ENCODE measurements at places on chromosomes 2 and 18.

DNA sequence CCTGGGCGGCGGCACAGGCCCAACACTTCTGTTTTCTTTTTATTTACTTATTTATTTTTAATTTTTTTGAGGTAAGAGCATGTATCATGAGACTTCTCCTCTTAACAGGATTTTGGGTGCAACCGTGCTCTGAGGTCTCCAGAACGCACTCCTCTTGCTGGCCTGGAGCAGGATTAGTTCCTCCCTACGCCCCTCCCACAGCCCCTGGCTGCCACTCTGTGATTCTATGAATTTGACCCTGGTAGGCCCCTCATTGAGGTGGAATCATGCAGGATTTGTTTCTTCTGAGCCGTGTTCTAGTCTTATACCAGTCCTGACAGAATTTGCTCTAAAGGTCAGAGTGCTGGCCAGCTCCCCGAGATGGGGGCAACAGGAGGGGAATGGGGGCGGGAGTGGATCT lies 106.5 kb upstream of the HS6ST1 start:
- DNase-seq = no peak

DNA sequence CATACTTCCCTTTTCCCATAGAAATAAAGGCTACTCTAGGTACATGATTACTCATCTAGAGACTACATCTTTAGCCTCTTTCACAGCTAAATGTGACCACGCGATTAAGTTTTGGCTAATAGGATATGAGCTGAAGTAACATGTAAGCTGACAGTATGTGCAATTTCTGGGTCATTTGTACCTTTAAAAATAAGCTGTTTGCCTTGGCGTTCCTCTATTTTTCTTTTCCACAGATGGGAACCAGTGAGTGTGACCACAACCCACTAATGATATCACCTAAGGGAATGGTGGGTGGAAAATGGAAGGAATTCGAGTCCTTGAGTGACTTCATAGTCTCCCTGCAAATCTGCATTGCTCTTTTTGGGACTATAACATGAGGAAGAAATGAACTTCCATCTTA lies 11.7 kb upstream of the NABP1 start:
- DNase-seq = no peak

DNA sequence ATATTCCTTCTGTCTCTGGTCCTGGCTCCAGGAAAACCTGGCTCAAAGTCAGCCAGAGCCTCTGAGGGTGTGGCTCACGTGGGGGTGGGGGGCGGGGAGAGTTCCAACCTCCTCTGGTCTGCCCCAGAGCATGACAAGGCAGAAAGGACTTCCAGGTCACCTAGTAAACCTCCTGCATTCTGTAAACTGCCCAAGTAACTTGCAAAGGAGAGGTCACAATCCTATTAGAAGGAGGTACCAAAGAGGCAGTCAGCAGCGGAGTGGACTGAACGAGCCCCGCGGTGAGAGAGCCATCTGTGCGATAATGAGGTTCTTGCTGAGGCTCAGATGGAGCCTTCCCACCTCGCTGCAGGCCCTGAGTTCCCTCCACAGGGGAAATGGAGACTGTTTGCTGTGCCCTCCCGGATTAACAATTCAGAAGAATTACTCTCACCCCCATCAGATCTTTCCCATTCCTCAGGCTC lies 58.9 kb upstream of the GATA6 start:
- DNase-seq = no peak

DNA sequence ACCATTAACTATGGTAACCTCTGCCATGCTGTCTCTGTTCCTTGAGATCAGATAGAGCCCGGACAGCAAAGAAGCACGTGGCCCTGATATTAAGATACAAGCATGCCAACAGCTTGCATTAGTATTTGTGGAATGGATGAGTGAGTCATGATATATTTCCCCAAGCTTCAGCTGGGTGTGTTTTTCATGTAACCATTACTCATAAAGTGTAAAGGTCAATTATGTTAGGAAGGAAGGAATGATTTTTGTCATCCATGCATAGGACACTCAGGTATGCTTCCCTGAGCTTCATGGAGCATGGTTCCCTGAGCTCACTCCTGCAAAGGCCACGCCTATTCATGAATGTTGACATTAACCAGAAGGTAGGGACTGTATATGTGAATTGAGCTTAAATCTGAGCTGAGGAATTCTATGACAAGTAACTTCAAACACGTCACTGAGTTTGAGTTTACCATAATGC lies 74.6 kb downstream of the ARL4C start:
- DNase-seq = no peak

DNA sequence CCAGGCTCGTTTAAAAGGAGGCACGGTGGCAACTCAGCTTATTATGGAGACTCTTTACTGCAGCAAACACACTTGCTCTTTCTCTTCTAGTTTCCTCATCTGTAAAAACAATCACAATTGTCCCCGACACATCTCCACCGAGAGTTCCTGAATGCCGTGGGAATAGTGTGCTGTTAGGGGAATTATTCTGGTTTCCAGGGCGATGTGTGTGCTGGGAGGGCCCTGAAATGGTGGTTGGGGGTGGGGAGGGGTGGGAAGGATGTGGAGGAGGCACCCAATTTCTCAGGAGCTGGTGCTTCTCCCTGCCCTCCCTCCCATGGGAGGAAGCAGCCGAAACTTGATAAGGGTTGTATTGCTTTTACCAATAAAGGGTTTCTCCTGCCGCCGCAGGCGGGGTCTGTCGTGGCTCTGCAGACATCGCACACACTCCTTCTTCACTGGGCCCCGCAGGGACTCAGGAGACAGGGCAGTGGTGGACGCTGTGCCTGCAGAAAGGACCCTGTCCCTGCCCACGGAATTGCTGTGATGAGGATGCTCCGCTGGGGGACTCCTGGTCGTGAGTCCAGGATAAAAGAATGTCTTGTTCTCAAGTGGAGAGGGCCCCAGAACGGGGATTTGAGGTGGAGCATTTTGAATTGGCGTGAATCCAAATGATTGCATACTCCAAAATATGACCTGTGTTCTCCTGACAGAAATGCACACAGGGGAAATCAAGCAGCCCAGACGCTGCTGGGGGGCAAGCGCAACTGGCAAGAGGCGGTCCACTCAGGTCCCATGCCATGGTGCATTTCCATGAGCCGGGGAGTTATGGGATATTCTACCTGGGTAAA lies 119.2 kb downstream of the ACKR3 start:
- DNase-seq = no peak

GRCh38 chr2:37670378-37671008 lies 949 bp downstream of the CDC42EP3 start:
- no peak for DNase-seq

DNA sequence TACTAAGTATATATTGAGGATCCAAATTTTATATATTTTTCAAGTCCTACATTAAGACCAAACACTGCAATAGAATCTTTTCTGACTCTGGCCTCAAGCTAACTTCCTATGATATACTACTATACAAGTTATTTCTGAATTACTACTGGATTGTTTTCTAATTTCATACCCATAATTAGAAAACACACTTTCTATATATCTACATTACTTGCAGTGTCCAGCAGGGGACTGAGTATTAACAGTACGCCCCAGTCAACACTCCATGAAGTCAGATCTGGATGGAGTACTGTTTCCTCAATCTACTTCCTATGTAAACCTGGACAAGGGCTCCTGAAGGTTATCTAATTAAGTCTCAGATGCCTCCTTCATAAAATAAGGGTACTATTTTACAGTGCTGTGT lies 26.5 kb downstream of the RMP24 start:
- no peak for DNase-seq

DNA sequence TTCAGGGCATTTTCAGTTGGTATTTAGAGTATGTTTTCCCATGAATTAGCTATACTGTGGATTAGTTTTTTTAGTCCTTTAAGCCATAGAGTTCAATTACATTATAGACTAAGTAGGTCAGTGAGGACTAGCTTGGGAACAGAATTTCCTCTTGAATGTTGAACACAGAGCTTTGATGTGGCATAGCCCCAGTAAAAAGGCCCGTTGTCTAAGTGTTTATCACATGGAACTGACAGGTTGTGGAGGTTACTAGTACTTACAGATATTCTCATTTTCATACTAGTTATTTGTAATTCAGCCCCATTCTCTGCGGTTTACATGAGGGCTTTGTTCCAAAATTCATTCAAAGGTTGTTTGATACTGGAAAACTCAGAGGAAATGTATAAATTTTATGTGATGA lies 6.2 kb downstream of the INSIG2 start:
- no peak for DNase-seq

DNA sequence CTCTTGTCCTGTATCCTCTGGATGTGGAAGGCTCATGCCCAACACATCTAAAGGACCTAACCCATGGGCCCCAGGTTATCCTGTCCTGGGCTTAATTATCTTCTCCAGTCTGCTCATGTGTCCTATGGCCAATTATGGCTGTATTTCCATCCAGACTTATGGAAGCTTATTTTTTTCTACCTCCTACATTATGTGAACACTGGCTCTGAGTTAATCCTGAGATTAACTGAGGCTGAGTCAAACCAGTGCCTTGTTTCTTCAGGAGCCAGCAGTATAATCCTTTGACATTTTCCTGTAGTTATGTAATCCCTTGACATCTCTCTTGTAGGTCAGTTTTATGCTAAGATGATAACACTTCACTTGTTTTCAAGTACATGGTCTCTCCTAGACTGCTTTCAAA lies 213.6 kb downstream of the PMAIP1 start:
- DNase-seq = no peak

GRCh38 chr2:70943205-70943871 lies 7.6 kb downstream of the ATP6V1B1 start:
- DNase-seq = no peak

DNA sequence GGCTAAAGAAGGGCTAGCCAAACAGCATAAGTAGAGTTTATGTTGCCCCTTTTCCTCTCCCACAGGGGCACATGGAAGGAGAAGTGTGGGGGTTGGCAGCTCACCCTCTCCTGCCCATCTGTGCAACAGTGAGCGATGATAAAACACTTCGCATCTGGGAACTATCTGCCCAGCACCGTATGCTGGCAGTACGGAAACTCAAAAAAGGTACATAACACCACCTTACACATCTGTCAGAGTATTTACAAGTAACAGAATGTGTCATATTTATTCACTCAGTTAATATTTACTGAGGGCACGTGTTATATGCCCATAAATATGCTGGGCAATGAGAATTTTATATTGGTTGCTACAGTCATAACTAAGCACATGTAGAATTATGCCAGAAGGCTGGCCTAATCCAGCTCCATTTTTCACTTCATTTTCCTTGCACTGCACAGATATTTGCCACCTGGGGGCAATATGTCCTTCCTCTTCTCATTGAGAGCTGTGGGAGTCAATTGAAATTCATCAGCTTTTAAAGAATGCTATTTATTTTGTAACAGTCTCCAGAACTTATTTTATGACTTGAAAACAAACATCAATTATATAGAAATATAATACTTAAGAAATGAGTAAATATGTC lies 150.6 kb downstream of the RTN4 start:
- DNase-seq = no peak

- DNase-seq = no peak
Observed at GRCh38 chr2:199966976-199967375, 11.6 kb downstream of the MAIP1 start.

DNA sequence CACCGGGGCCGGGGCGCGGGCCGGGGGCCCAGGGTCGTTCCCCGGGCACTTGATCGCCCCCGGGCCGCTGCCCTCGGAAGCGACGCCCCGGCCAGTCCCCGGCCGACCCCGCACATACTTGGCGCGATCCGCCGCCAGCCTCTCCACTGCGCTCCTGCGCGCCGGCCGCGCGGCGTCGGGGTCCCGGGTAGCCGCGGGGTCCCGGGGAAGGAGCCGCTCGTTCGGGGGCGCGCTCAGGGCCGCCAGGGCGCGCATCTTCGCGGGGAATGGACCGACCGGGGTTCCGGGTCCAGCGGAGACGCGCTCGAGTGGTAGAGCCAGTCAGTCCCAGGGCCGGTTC lies 204 bp downstream of the FAM110C start:
- no peak for DNase-seq

DNA sequence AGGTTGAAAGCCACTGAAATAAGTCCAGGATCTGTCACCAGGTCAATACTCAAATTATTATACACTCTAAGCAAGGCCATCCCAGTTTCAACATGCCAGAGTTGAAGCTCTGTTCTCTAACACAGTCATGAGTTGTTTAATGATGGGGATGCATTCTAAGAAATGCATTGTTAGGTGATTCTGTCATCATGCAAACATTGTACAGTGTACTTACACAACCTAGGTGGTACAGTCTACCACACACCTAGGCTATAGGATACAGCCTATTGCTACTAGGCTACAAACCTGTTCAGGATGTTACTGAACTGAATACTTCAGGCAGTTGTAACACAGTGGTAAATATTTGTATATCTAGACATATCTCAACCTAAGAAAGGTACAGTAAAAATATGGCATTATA lies 162.2 kb downstream of the BAZ2B start:
- no peak for DNase-seq

GRCh38 chr18:12579775-12580174 lies 78.1 kb downstream of the SPIRE1 start:
- DNase-seq = no peak

GRCh38 chr18:11000071-11000470 lies 149.3 kb downstream of the PIEZO2 start:
- DNase-seq = no peak

- DNase-seq = no peak
Observed at GRCh38 chr18:32378705-32379104, 92.0 kb downstream of the GAREM1 start.

DNA sequence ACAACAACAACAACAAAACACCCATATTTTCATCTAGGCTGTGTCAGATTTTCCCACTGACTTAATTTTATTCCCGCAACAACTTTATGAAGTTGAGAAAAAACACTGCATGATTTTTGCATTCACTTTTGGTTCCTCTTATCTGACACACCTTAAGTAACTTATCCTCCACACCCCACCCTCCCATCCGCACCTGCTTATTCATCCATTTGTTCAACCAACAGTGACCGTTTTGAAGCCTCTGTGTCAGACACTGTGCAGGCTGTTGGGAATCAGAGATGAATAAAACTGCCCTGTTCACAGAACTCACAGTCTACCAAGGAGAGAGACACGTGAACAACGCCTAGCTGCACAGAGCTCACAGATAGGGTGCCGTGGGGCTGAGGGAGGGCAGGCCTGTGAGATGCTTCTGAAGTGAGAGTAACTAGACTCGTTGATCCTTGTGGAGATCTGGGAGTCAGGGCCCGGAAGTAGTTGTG lies 7.4 kb downstream of the CNNM4 start:
- DNase-seq = no peak

GRCh38 chr2:177281400-177282180 lies 17.1 kb upstream of the NFE2L2 start:
- no peak for DNase-seq

DNA sequence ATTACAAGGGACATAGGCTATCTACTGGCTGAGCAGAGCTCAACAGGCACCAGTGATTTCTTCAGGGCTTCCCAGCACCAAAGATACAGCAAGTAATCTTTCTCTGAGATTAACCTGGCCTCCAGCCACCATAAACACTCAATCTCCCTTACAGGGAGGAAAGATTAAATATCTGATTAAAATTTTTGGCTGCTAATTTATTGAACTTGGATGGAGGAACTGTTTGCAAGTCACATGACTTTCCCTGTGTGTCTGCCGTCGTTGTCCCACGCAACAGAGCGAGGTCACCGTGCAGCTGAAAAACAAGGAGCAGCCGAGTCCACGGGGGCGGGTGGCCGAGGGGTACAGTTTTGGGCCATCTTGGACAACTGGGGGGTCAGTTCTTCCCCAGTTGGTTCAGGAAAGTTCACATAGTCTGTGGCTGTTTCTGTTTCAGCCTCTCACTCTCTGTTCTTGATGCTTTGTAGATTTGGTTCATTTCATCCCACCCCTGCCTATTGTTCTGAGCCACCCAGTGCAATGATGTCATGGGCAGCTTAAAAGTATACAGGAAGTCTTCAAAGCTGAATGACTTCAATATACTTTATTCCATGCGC lies 186.8 kb upstream of the CTAGE1 start:
- DNase-seq = no peak
